Activated CD4-positive, alpha-beta memory T cell treated with anti-CD3 and anti-CD28 coated beads, Interleukin-2, amount 10 ng/mL, durations not matched to agents 7 days and 5 days (primary cell): ENCODE measurements at places on chromosomes 16 and 17. TPM values are rescaled to one million over a fixed set of nuclear protein-coding genes. Genes with fewer than 3 reads are reported as not detected.
A peak's percentile ranks its signal among the peaks of the same experiment; 100 is the strongest.

- H3K27ac ChIP-seq, result no peak overlapping the region
- H3K36me3 ChIP-seq, result peaks cover 53% of the 10 kb centered on the region
- peaks cover 40% of the 10 kb centered on the region for H3K4me1 ChIP-seq
- DNase-seq, result no peak
- H3K4me3 ChIP-seq, result no peak overlapping the region
Measured at GRCh38 chr17:42775534-42776098, 2.4 kb downstream of the VPS25 start.

- H3K4me1 ChIP-seq, result peaks cover 5% of the 10 kb centered on the region
- H3K27ac ChIP-seq, result no peak overlapping the region
- H3K4me3 ChIP-seq, result no peak overlapping the region
- H3K36me3 ChIP-seq, result peaks cover 5% of the 10 kb centered on the region
- peaks cover 21% of the 10 kb centered on the region for H3K27me3 ChIP-seq
Measured at GRCh38 chr17:65529040-65529633, 32.3 kb downstream of the AXIN2 start.

DNA sequence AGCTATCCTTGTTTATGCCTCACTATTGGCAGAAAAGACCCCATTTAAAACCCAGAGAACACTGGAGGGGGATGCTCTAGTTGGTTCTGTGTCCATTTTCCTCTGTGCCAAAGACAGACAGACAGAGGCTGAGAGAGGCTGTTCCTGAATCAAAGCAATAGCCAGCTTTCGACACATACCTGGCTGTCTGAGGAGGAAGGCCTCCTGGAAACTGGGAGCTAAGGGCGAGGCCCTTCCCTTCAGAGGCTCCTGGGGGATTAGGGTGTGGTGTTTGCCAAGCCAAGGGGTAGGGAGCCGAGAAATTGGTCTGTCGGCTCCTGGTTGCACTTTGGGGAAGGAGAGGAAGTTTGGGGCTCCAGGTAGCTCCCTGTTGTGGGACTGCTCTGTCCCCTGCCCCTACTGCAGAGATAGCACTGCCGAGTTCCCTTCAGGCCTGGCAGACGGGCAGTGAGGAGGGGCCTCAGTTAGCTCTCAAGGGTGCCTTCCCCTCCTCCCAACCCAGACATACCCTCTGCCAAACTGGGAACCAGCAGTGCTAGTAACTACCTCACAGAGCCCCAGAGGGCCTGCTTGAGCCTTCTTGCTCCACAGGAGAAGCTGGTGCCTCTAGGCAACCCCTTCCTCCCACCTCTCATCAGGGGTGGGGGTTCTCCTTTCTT is 56.1 kb downstream of the IGF2BP1 start:
- H3K27me3 ChIP-seq, result peaks cover 5% of the 10 kb centered on the region
- no peak overlapping the region for H3K4me3 ChIP-seq
- no peak for DNase-seq
- H3K36me3 ChIP-seq, result no peaks in the 10 kb centered on the region
- H3K27ac ChIP-seq, result no peak overlapping the region
- H3K4me1 ChIP-seq, result peaks cover 7% of the 10 kb centered on the region

DNA sequence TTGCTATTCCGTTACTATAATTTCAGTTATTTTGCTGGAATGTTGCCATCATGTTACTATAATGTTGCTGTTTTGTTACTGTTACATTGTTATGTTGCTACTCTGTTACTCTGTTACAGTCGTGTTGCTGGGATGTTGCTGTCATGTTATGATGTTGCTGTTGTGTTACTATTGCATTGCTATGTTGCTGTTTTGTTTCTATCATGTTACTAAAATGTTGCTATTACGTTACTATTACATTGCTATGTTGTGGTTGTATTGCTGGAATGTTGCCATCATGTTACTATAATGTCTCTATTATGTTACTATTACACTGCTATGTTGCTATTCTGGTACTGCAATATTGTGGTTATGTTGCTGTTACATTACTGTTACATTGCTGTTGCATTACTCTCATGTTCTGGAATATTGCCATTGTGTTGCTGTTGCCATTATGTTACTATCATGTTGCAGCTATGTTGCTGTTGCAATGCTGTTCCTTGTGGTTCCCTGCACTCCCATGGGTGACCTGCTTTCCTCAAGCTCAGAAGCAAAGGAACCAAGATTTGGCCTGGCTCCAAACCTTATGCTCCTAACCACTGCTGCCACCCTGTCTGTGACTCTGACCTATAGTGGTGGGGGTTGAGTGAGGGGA is 64.4 kb downstream of the ABCC6 start:
- DNase-seq, result no peak
- no peaks in the 10 kb centered on the region for H3K4me1 ChIP-seq
- no peak overlapping the region for H3K27ac ChIP-seq
- peaks cover 3% of the 10 kb centered on the region for H3K27me3 ChIP-seq
- no peak overlapping the region for H3K4me3 ChIP-seq
- no peaks in the 10 kb centered on the region for H3K36me3 ChIP-seq

DNA sequence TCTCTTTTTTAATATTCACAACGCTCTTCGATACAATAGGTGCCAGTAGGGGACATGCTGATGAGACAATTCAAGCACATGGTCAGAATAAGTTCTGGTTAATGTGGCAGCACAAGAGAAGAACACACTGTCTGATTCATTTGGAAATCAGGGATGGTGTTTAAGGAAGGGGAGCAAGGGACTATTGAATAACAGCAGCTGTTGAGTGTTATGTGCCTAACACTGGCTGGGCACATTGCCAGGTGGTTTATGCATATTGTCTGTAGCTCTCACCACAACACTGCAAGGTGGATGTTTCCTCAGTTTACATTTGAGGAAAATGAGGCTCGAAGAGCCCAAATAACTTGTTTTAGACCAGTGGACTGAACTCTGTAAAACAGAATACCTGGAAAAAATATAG is 44.2 kb downstream of the LYRM9 start:
- H3K4me1 ChIP-seq, result peaks cover 26% of the 10 kb centered on the region
- no peak overlapping the region for H3K27ac ChIP-seq
- no peak overlapping the region for H3K4me3 ChIP-seq
- no peaks in the 10 kb centered on the region for H3K36me3 ChIP-seq
- no peak for DNase-seq

DNA sequence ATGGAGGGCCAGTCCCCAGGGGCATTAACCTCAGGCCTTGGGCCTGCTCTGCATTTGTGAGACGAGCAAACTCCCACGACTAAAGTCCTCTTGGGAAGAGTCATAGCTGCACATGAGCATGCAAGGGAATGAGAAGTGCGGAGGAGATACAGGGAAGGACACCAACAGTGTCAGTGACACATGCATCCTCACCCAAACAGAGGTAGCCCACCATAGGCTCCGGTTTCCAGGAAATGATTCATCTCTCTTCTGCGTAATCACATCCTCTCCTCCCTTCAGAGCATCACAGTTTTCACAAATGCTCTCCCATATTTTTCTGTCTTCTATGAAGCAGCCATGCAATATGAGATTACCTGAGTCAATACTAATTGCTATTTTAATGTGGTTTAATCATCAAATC is 725.7 kb upstream of the GOT2 start:
- H3K36me3 ChIP-seq, result no peaks in the 10 kb centered on the region
- H3K4me1 ChIP-seq, result no peaks in the 10 kb centered on the region
- DNase-seq, result no peak

DNA sequence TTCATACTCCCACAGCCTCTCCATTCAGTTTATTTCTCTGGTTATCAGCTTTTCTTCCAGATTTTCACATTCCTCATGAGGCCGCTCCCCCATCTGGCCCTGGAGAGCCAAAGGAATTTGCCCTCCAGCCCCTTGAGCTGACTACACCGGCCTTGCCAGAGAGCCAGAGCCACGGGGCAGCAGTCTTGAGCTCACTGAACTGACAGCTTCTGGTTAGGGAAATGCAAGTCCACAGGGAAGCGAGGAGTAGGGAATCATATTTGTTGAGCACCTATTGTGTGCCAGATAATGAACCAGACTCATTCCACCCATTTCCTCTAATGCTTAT is 102.4 kb downstream of the ABCC12 start:
- no peak overlapping the region for H3K27ac ChIP-seq
- peaks cover 2% of the 10 kb centered on the region for H3K4me1 ChIP-seq
- H3K27me3 ChIP-seq, result peaks cover 21% of the 10 kb centered on the region
- no peak overlapping the region for H3K4me3 ChIP-seq
- DNase-seq, result no peak

DNA sequence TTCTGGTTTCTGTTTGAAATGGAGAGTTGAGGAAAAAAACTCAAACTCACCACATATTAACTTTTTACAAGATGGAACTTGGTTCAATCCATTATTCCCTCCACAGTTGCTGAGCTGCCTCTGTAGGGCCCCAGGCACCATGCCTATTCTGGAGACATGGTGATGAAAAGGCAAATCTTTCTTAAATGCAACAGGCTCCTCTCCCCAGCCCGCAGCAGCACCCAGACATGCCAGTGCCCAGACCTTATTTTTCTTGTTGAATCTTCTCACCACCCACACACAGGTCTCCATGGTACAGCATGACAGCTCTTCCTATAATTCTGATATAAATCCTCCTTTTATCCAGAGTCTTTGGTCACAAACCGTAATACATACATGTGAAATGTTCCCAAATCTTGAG is 7.6 kb downstream of the CYTH1 start:
- peaks cover 60% of the 10 kb centered on the region for H3K4me1 ChIP-seq
- H3K4me3 ChIP-seq, result peak overlapping the region; percentile 78
- peaks cover 55% of the 10 kb centered on the region for H3K36me3 ChIP-seq
- H3K27me3 ChIP-seq, result no peaks in the 10 kb centered on the region
- peak overlapping the region; percentile 96 for H3K27ac ChIP-seq

RAMP2 gene
- total RNA-seq, result not detected

MAPK7 gene
- 40.6 TPM for total RNA-seq

CHD9NB gene
- total RNA-seq, result 0.28 TPM

ZNF597 gene
- 2.1 TPM for total RNA-seq

GRCh38 chr17:57874434-57875289 is 24.8 kb upstream of the MRPS23 start:
- H3K36me3 ChIP-seq, result no peaks in the 10 kb centered on the region
- H3K4me1 ChIP-seq, result peaks cover 8% of the 10 kb centered on the region
- H3K27me3 ChIP-seq, result peaks cover 37% of the 10 kb centered on the region
- peak; percentile 20 for DNase-seq
- H3K4me3 ChIP-seq, result no peak overlapping the region
- H3K27ac ChIP-seq, result no peak overlapping the region

GRCh38 chr16:89191033-89191900 is 9.1 kb downstream of the SLC22A31 start:
- no peak overlapping the region for H3K4me3 ChIP-seq
- H3K27ac ChIP-seq, result no peak overlapping the region

GRCh38 chr16:48491517-48491916 is 106.3 kb upstream of the SIAH1 start:
- DNase-seq, result no peak
- no peak overlapping the region for H3K27ac ChIP-seq
- H3K36me3 ChIP-seq, result no peaks in the 10 kb centered on the region
- peaks cover 20% of the 10 kb centered on the region for H3K27me3 ChIP-seq
- H3K4me1 ChIP-seq, result no peaks in the 10 kb centered on the region

GRCh38 chr17:11948789-11949188 is 48.5 kb downstream of the ZNF18 start:
- H3K27ac ChIP-seq, result no peak overlapping the region
- H3K27me3 ChIP-seq, result no peaks in the 10 kb centered on the region
- no peaks in the 10 kb centered on the region for H3K4me1 ChIP-seq
- no peak for DNase-seq

PROCA1 gene
- 7.4 TPM for total RNA-seq

TMEM88 gene
- total RNA-seq, result 0.78 TPM
